ENCODE measurements at places on chromosomes 5 and 9.

DNA sequence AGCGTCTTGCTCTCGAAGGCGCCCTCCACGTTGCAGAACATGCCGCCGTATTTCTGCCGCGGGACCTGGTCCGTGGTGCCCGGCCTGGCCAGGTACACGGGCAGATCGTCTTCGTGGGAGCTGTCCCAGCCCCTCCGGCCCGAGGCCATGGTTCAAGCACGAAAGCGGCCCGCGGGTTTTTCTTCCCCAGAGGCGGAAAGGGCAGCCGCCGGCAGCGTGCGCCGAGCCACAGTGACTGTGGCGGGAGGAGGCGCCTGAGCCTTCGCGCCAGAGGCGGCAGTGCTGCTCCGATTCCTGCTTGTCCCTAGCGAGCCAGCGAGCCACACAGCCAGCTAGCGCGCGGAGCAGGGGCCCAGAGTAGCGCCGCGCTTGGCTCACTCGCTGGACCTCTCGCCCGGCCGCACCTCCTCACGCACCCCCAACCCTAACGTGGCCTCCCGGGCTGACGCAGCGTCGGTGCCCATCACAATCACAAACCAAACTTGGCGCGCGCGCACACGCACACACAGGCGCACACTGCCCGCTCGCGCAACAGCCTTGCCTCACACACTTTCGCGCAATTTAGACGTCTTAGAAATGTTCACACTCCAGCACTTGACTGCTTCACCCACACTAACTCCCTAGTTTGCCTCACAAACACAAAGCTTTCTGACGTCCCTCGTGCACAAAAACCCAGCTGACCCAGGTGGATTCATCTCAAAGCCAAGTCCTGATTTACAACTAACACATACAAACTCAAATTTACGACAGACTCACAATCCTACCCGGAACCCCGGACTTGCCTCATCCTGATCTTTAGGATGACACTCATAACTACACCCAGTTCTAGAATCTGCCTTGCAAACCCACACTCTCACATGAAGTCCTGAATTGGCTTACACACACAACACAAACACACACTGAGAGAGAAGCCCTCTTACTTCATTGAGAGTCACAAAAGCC is at the start of gene DPYSL3:
Gene DPYSL3 (minus strand): TSS at position 359 of the 942 bp plus-strand sequence. CDS start 210 bp downstream, at position 149.
- no peak for DNase-seq

DNA sequence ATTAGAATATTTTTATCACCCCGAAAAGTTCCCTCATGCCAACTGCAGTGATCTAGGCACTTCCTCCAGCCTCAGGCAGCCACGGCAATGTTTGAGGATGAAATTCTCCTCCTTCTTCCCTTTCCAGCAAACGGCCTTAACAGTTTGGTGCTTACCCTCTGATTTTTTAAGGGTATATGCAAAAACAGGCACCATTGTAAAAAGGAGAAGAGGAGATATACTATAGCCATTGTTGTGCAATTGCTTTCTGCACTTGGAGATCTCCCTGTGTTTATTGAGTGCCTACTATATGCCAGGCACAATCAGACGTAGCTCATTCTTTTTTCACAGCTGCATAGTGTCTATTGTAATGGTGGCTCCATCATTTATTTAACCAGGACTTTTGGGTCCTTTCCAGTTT is 29.4 kb downstream of the GSN start:
- DNase-seq, result no peak

DNA sequence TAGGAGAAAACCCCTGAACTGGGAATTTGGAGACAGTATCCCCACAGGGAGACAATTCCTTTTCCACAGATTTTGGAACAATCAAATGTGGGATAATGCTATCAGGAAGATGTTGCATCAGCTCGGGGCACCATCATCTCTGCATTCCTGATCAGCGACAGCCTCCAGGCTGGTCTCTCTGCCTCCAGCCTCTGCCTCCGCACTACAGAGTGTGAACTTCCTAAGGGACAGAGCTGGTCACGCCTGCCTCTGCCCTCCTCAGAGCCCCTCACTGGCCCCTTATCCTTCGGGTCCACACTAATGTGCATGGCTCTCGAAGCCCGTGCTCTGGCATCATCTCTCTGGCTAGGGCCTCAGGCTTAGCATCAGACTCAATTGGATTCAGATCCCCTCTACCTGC is 8.6 kb downstream of the FOXI1 start:
- no peak for DNase-seq

- DNase-seq, result no peak
Observed at GRCh38 chr5:61461417-61461816, 129.4 kb downstream of the ZSWIM6 start.

GRCh38 chr5:155492191-155492590 is 478.6 kb downstream of the KIF4B start:
- no peak for DNase-seq

- no peak for DNase-seq
Observed at GRCh38 chr9:21903380-21903965, 90.7 kb downstream of the CDKN2A start.

GRCh38 chr5:111762895-111763294 is 5.9 kb upstream of the NREP start:
- DNase-seq, result no peak

GRCh38 chr5:97078958-97079743 is 63.3 kb downstream of the LIX1 start:
- no peak for DNase-seq

DNA sequence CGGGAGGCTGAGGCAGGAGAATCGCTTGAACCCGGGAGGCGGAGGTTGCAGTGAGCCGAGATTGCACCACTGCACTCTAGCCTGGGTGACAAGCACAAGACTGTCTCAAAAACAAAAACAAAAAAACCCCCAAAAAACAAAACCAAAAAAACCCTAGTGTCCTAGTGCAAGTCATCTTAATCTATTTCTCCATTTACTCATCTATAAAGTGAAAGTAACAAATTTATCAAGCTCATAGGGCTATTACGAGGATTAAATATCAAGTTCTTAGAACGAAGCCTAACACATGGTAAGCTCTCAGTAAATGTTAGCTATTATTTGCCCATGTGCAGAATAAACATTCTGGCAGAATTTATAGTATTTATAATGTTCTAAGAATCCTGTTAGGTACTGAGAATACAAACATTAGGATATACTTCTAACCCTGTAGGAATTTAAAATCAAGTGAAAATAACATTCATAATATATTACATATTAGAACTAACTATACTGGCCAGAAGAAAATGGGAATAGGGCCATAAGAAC is 45.0 kb downstream of the GOLPH3 start:
- DNase-seq, result no peak

Data from CD4-positive, alpha-beta T cell treated with Interleukin-12 subunit alpha and Interleukin-12 subunit beta, for 1 hour (primary cell).